ENCODE measurements at places on chromosomes 12 and 14.

DNA sequence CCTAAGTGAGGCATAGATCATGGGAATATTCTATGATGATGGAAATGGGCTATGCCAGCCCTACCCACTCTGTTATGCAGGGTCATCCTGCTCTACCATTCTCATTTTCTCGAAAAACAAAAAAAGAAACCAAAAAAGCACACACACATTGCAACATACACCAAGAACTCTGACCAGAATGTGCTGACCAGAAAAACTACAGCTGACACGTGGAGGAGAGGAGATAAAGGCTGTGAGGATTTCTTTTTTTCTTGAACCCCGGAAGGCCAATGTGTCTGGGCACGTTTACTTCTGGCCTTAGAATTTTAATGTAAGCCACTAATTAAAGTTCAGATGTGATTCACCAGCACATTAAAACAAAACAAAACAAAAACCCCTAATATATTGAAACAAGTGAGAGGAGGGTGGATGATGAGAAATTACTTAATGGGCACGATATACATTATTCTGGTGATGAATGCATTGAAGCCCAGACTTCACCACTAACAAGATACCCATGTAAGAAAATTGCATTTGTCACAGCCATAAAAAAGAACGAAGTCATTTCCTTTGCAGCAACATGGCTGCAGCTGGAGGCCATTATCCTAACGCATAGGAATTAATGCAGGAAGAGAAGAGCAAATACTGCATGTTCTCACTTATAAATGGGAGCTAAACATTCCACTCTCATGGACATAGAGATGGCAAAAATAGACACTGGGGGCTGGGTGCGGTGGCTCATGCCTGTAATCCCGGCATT, 66.3 kb upstream of the PLEKHG3 start:
- no peak for DNase-seq

DNA sequence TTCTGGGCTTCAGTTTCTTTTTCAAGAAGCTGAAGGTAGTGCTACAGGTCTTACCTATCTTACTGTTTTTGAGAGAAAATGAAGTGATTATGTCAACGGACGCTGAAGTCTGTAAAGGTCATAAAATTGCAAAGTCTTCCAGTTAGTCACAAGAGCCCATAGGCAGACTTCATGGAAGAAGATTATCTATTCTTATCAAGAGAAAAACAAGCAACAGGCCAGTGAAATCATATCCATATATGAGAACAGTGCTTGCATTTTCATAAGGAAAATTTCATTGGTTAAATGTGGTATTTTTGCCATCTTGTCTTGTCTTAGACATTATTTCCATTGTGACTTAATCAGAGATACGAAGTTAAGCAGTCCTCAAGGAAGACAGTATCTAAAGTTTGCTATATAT, 412.7 kb upstream of the SEL1L start:
- DNase-seq = no peak

DNA sequence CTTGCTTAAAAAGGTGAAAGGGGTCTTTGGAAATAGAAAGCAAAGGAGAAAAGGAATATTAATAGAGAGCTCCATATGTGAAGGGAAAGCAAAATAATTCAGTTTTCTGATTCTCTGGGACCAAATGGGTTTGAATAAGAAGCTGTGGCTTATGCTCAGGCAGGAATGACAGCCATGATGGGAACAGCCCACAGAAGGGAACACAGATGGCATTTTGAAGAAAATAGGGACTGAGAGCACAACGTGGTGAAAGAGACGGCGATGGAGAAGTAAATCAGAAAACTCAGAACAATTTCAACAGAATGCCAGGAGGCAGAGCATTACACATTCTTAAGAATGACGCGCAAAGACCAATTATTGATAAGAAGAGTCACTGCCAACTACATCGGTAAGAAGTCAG, 102.8 kb downstream of the STXBP6 start:
- no peak for DNase-seq

DNA sequence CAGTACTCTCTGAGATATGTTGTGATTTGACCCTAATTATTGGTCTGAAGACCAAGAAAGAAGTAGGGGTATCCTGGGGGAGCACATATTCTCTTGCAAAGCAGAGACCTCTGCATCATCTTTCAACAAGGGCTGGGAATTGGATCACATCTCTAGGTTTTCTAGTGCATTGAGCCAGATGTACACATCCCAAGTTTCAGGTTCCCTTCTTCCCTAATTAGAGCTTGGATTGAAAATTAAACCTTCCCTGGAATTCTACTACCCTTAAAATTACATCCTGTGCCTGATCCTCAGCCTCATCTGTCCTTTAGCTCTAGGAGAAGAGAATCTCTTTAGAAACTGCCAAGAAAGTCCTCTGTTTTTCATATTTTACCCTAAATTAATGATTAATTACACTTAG, 839.6 kb downstream of the SLC6A15 start:
- DNase-seq = no peak

- DNase-seq = no peak
These were observed 229.7 kb upstream of the FOXG1 start for GRCh38 chr14:28536889-28537288.

DNA sequence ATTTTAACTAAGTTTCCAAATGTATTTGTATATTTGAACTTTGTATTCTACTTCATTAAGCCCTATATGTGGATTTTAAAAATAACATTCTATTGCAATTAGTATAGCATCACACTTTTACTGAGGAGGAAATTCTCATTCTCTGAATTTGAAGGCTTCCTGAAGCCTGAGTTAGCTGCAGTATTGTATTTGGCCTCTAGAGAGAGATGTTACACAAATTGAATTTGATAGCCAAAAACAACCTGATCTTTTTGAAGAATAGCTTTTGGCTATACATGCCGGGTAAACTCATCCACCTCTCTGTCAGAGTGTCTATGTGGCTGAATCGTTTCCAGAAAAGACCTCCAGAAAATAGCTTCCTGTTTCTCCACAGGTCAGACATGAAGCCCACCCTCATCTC, 316.5 kb upstream of the OR4E1 start:
- DNase-seq = no peak

- DNase-seq = no peak
These were observed 14.7 kb downstream of the SERPINA1 start for GRCh38 chr14:94373708-94374107.

GRCh38 chr14:93958567-93959238, 17.7 kb downstream of the ASB2 start:
- DNase-seq = no peak

DNA sequence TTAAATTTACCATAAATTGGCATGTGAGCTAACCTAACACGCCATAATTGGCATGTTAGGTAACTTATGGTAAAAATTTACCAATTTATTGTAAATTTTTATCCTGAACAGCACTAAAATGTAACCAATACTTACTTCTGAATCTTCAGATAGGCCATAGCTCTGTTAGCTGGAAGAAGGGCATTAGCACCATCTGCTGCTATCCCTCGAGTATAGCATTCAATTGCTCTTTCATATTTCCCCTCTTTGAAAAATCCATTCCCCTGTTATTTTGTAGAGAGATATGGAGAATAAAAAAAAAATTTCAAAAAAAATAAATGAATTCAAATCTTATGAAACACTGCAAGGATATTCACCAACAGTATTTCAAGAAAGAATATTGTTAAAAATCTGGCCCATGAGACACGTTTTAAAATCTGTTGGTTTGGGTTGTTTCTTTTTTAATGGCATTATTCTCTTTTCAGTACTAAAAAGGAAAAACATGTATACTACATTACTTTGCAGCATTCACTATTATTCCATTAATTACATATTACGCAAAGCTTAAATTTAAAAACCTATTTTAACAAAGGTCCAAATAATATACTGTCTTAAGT, 19.1 kb downstream of the RPAP3 start:
- DNase-seq = no peak

DNA sequence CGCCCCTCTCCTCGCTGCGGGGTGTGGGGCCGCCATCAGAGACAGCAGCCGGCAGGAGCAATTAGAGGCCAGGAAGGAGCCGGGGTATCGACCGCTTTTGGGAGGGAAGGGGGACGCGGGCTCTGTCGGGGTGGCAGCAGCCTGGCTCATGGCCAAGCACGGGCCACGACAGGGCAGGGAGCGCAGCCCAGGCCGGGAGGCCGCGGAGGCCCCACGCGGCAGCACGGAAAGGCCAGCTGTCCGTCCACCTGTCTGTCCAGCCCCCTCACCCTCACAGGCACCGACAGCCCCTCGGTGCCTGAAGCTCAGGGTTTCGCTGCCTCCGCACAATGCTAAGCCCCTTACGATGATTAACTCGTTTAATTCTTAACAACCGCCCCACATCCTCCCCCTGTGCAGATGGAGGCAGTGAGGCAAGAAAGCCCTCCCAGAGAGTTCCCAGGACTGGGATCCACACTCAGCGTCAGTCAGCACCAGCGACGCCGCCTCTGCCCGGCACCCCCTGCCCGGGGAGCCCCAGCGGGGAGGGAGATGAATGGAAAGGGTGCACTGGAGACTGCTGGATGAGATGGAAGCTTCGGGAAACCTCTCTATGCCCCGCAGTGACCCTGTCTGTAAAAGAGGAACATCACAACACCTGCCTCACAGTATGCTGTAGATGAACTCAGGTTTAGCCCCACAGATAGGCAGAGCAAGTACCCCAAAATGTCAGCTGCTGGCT, 23.7 kb downstream of the NCOR2 start:
- DNase-seq = no peak

DNA sequence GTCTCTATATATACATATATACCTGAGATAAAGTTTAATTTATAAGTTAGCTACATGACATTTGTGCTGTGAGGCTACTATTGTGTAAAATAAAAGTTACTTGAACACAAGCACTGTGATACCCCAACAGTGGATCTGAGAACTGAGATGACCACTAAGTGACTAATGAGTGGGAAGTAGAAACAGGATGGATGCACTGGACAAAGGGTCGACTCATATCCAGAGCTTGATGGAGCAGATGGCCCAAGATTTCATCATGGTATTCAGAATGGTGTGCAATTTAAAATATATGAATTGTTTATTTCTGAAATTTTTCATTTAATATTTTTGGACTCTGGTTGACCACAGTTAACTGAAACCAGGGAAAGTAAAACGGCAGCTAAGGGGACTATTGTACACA, 908.6 kb upstream of the MDGA2 start:
- DNase-seq = no peak

DNA sequence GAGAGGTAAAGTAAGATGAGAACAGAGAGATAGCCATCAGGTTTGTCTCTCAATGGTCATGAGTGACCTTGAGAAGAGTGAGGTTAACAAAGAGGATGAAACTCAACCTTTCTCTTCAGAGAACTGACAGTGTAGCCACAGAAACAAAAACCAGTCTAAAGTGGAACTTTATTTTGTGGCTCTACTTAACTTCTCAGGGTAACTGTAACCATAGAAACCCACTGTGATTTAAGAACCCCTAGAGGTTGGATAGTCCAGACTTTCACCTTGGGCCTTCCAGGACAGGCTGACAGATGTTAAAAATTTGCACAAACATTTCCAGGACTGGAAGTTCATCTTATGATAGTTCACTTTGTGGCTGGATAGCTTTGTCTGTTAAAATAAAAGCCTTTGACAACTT, 48.5 kb downstream of the ATP23 start:
- DNase-seq = no peak

DNA sequence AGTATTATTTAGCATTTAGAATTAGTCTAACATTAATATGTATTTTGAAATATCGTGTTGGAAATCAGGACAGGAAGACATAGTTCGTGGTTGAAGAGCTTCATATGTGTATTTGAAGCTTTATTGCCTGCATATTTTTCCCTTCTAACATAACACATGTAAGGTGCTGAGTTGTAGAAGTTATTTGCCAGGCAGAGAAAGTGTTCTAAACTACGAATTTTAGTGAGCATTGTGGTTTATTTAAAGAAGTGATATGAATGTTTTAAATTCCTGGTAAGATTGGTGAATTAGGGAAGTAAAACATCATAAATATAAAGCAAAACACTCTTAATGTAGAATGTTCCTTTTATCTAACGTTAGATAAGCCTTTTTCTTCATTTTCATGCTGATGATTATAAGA, 2.5 kb downstream of the RASSF3 start:
- no peak for DNase-seq

DNA sequence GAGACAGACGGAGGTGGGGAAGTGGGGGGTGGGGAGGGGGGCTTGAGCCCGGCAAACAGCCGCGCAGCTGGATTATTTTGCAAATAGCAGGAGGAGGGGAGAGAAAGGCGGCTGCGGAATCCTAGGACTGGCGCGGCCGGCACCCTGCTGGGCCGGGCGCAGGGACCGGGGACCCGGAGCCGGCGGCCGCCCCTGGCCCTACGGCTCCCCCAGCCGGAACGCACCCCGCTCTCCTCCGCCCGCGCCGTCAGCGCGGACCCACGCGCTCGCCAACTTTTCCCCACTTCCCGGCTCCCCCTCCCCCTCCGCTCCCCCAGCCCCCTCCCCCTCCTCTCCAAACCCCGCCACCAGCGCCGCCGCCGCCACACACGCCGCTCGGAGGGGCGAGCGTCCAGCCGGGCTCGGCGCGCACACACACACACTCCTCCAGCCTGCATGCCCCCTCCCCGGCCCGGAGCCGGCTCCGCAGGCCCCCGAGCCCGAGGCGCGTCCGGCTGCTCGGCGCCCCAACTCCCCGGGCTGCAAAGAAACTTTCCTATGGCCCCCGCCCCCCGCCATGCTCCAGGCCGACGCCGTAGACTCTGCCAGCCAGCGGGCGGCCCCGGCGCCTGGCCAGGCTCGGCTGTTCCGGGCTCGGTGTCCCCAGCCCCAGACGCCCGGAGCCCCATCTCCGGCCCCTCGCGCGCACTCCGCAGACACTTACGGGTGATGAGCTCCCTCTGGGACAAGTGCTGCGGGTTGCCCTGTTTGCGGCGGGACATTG, 1.4 kb downstream of the BCL11B start:
- DNase-seq = no peak

- DNase-seq = no peak
These were observed 18.3 kb downstream of the KCTD10 start for GRCh38 chr12:109458771-109459208.

DNA sequence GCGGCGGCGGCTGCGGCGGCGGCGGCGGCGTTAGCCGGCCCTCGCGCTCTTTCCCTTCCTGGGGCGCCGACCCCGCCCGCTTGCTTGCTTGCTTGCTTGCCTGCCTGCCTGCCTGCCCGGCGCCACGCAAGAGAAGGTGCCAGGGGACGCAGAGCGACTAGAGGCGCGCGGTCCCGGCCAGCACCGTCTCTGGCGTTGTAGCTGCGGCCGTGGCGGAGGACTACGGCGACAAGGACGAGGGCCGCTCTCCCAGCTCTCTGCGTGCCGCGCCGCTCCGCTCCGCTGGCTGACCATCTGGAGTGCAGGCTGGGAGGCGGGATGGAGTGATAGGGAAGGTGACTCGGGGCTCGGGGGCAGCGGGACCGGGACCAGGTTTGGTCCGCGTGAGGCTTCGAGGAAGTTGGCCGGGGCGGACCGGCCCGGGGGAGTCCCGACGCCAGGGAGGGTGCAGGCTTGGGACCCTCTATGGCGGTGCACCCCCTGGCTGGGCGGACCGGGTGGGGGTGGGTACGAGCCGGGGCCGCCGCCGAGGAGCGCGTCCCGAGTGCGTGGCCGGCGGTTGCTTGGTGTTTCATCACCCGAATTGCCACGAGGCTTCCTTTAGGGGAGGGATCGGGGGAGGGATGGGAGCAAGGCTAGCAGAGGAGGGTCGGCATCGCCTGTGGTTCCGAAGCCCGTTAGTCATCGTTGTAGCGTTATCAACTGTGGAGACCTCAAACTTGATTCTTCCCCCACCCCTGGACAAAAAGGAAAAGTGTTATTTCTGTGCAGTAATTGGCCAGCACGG, 471 bp downstream of the XPOT start:
- peak; percentile 70 for DNase-seq
